Stimulated activated CD8-positive, alpha-beta memory T cell treated with anti-CD3 and anti-CD28 coated beads, Interleukin-15, amount 100 ng/mL, for 4 hours (primary cell): ENCODE measurements at places on chromosomes 2 and 18.

DNA sequence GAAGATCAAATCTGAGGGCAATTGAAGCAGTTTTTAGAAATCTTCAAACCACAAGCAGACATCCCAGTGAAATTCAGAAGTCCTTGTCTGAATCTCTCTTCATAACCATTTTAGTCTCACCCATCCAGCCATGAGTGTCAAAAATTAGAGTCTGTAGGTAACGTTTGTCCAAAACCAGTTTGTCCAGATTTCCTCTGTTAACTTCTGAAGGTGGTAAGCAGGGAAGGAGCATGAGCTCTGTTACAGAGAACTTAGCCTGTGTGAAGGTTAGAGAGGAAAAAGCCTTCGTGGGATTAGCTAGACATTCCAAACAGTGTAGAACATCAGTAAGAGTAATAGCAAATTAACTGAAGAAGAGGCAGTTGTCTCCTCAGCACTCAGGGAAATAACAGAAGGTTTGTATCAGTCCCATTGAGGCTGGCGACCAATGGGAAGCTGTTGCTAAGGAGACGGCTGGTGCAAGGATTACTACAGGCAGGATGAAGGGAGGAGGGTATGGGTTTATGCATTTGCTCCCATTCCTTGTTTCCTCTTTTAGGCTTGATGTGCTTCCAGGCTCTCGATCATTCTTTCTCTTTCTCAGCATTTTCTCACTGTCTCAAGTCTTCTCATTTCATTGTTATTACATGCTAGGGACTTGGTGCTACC lies 8.7 kb upstream of the GPR155 start:
- no peak for DNase-seq

- peak; percentile 40 for DNase-seq
These were observed 16.6 kb downstream of the THAP4 start for GRCh38 chr2:241620419-241620769.

DNA sequence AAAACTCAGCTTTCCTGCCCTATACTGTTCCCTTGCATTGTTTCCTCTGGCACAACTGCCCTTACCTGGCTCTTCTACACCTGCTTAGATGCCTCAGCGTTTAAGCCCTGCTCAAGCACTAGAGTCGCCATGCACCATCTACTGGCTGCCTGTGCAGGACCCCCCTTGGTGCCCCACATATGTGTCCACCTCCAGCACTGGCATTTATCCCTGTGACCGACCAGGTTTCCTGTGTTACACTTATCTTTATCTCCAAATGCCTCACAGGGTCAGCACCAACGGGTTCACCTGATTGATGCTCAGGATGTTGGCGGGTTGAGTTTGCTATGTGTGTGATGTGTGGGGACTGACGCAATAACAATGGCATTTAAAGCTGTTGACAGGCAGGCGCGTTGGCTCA lies 177.5 kb downstream of the TMEM18 start:
- DNase-seq = no peak

GRCh38 chr18:79558196-79558932 lies 121.2 kb upstream of the CTDP1 start:
- no peak for DNase-seq

GRCh38 chr2:157251932-157252331 lies 5.6 kb upstream of the GALNT5 start:
- DNase-seq = no peak

DNA sequence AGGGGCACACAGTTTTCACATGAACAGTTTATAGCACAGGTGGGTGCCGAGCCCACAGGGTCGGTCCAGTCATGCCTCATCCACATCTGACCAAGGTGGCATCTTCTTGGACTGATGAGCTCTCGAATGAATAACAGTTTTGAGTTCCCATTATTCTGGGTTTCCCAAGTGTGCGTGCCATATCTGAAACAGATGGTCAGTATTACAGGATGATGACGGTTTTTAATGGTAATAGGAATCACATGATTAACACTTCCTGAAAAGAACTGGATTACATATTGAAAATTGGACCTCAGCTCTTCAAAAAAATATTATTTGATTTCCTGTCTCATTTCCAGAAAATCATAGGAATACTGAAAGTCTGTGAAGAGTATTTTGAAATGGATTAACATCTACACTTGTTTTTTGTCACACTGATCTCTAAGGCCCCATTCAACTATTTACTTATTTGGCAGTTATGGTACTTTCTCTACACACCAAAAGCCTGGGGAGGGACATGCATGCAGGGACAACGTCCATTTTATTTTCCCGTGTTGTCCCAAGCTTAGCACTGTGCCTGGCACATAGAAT lies 22.2 kb upstream of the NAB1 start:
- DNase-seq = no peak

DNA sequence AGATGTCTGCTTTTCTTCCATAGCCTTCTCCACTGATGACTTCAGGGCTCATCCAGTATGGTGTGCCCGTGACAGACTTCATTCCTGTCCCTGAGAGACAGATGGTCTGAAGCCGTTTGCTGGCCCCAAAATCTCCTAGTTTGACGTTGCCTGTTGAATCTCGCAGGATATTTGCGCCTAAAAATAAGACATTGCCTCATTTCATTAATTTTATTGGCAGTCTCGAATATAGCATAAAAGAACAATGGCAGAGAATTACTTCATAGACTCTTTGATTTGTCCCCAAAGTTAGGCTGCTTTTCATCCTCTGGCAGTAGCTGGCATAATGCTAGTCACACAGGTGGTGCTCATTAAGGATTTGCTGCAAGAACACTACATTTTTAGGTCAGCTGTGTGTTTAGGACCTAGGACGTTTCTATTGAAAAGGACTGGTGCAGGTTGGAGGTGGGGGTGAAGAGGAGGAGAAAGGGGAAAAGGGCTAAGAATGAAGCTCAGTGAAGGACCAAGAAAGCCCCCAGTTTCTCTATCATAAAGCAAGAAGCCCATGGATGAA lies 14.7 kb upstream of the ERCC3 start:
- no peak for DNase-seq
